ENCODE measurements at places on chromosomes 2 and 18.

GRCh38 chr2:152693033-152693432 is 24.2 kb downstream of the PRPF40A start:
- no peak for DNase-seq

DNA sequence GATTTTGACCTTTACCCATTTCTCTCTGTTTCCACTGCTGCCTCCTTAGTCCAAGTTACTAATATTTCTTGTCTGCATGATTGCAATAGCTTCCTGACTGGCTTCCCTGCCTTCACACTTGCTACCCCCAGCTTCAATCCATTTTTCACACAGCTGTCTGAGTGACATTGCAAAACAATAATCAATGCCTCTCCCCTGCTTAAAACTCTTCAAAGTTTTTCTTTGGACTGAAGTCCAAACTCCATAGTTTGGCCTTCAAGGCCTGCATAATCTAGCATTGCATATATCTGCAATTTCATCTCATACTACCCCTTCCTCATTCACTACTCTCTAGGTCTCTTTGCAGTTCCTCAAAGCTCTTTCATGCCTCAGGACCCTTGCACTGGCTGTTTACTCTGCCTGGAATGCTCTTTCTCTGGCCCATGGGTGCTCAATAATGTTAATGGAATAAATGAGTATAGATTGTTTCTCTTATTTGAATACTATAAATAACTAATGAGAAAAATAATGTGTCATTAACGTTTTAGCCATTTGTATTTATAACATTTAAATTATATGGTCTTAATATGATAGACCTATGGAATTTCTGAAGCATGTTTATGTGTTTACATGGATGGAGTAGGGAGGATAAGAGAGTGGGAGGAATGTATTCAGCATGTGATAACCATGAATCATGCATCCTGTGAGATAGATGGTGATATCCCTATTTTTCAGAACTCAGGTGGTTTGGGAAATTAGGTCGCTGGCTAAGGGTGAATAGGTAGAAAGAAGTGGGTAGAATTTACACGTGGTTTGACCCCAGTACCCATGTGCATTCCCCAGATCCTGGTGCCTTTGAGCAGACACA is 5.7 kb upstream of the TMEM178A start:
- DNase-seq = no peak

DNA sequence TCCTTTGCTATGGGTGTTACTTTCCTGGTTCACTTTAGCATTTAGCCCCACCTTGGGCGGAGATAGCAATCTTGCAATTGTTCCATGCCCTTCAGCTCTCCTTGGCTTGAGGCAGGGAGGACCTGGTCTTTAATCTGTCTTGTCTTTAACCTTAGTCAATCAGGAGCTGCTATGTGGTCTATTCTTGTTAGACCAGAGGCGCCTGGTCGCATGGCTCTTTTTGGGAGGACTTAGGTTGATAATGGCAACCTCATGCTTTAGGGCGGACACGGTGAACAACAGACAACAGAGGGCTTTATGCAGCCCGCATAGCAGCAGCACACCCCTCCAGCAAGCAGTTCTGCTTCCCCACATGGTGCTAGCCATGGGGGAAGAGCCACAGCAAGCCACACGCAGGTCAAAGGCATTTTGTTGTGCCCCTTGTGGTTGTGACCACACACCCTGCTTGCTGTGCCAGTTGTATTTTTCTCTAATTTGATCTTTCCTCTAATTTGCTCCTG is 17.7 kb upstream of the ZDBF2 start:
- no peak for DNase-seq

- DNase-seq = no peak
Observed at GRCh38 chr2:213091765-213092164, 59.6 kb downstream of the IKZF2 start.

DNA sequence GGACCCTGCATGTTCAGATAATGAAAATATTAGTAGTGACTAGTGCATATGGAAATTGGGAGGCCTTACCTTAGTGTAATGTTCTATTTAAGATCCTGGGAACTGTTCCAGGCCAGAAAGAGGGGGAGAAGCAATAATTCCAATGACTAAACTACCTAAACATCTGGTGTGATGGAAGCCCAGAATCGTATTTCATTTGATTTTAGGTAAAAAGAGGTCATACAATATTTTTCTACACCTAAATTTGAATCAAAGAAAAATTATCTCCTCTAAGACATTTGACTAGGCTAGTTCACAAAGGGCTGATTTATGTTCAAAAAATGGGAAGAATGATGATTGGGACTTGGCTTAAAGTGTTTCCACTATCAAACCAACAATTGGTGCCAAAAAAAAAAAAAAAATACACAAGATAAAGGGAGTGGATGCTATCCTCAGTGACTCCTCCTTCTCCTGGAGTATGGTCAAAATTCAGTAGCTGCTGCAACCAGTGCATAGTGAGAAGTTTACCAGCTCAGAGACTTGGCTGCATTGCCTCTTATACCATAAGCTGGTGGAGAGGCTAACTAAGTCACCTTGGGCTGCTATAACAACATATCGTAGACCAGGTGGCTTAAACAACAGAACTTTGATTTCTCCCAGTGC is 1038.3 kb upstream of the ACVR2A start:
- no peak for DNase-seq

DNA sequence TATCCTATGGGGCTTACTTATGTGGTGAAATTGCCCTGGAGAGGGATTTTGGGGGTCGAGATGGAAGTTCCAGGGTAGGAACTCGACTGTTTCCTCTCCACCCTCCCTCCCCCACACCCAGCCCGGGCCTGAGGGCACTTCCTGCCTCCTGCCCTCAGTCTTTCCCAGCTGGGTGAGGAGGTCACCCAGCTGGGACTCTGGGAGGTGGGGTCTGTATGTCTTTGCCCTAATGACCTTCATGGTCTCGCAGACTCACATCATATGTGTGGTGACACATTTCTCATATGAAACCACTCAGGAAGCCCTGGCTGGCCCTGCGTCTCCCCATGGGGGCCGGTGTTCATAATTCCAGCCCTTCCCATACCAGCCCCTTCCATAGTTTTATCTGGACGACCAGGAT is 12.4 kb downstream of the ATOH8 start:
- no peak for DNase-seq

DNA sequence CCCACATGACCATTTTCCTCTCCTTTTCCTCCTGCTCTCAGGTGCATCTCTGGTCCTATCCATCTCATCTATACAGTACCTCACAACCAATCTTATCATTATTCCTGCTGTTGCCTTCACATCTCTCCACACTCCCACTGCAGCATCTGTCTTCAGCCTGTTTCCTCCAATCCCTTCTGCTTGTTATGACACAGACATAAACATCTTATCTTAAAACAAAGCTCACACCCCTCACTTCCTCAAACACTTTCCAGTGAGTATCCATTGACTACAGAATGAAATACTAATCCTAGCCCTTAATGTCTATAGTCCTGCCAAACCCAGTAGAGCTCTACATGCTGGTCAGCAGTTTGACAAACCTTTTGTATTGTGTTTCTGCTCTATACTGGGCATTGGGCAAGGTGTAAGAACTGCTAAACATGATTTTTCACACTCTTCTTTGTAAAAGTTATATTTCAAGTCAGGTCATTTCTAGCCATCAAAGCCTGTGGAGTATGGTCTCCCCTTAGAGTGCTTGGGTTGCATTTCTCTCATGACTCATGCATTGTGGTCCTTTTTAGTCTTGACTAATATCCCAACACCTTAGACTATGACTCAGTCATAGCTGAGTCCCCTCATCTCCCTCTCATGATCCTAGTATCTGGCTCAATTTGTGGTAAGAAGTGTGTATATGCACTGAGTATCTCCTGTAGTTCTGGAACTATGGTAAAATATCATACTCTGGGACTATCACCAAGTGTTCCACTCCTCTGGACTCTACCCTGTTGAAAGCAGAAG is 187.0 kb downstream of the CYRIA start:
- DNase-seq = no peak

DNA sequence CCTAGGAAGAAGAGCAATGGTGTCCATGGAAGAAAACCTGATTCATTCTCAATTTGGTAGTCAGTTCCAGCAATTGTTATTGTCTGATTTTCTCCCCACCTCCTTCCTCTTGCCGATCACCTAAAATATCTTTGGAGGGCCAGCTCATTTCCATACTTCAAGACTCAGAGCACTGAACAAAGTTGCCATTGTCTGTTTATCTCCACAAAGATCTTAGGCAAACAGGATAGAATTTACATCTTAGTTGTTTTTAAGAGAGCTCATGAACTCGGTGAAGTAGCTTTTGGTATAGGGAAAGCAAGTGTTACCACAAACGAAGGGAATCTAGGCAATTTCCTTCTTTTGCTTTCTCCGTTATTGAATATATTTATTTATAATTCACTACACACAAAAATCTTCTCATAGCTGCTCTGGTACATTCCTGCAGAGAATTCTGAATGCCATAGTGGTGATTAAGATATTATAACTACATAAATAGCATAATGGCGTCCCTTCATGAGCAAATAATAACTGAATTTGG is 41.5 kb upstream of the CHST9 start:
- DNase-seq = no peak

DNA sequence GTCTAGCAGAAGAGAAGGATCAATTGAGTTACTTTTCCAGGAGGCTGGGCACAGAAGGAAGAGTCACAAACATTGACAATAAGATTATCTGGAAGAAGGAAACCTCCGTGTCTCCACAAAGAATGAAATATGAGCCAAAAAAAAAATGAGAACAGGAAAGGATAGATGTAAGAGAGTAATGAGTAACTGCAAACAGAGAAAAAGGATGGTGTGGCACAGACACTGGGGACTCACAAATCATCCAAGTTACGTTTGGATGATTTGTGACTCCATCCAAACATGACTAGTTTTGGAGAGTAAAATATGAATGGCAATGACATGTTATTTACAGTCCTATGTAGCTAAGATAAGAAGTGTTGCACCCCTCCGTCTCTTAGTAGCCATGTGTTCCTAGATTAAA is 42.8 kb upstream of the MAP2 start:
- DNase-seq = no peak

DNA sequence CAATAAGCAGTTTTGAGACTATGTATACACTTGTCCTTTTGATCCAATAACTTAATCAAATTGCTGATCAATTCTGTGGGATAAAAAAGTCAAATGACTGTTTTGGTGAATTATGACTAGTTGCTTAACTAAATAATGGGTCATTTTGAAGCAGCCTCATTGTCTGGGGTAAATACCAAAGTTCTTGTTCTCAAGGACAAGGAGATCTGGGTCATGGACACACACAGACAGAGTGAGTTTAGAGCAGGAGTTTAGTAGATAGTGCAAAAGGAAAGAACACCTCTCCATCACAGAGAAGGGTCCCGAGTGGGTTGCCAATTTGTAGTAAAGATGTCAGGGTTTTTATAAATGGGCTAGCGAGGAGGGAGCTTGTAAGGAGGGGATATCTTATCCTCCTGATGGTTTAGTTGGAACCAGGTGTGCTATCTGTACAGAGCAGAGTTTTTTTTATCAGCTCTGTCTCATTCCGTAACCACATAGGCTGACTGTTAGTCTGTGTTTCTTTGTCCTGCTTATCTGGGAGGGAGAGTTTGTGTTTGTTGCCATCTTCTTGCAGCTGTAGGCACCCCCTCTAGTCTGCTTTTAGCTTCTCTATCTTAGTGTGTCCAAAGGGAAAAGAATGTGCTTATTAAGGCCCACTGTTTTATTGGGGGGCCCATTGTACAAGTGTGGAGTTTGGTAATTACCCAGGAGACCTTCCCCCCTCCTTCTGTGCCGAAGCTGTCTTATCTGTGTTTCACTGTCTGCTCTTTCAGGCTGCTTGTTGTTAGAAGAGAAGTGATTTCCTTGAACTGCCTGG is 48.7 kb upstream of the C1GALT1C1L start:
- DNase-seq = no peak

- no peak for DNase-seq
Observed at GRCh38 chr2:36756438-36756837, 59.9 kb downstream of the VIT start.

DNA sequence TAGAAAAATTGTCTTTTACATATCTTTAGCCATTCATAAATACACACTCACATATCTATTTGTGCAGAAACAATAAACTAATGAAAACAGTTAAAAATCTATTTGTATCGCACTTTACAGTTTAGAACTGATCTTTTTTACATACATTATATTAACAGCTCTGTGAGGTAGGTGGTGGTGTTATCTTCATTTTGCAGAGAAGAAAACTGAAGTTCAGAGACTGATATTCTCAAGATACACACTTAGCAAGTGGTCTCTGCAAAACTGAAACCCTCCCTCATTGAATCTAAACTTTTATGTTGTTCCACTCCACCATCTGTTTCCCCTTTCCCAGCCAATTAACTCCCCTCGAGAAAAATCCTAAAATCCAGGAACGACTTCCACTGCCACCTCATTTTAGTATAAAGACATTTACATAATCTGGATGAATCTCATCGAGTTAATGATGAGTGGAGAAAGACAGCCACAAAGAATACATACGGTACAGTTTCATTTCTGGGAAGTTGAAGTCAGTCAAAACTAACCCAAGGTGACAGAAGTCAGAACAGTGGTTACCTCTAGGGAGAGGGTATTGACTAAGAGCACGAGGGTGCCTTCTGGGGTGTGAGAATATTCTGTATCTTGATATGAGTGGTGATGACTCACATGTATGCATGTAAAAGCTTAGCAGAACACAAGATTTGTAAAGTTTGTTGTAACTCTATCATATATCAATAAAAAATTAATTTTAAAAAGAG is 524.2 kb upstream of the TCF4 start:
- DNase-seq = no peak
